AG08395 (cell line): ENCODE measurements at places on chromosomes 7 and 10.
A peak's percentile ranks its signal among the peaks of the same experiment; 100 is the strongest.

DNA sequence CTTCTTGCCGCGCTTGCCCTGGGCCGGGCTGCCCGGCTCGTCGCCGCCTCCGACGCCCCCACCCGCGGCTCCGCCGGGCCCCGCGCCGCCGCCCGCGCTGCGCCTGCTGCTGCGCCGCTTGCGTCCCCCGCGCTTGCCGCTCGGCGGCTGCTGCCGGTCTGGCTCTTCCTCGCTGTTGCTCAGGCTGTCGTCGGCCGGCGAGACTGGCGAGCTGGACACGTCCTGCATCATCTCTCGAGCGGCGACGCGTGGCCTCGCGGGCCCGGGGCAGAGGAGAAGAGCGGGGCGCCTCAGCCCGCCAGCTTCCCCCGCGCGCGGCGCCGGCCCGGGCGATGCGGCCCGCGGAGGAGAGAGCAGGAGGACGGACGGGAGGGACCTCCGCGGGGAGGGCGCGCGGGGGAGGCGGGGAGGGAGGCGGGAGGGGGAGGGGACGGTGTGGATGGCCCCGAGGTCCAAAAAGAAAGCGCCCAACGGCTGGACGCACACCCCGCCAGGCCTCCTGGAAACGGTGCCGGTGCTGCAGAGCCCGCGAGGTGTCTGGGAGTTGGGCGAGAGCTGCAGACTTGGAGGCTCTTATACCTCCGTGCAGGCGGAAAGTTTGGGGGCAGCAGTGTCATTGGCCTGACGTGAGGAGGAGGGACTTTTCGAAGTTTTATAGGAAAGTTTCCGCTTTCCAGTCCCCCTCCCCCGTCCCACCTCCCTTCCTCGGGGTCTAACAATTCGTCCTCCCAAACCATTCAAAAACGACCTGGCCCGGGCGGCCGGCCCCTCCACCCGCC, at the start of gene TWIST1:
Gene TWIST1, minus strand, starts transcription at position 546 of the 779 bp plus-strand sequence. Its CDS starts 315 bp downstream, at position 231.
- peak; percentile 92 for DNase-seq

GRCh38 chr7:24478137-24478655, 95.1 kb upstream of the PALS2 start:
- no peak for DNase-seq

DNA sequence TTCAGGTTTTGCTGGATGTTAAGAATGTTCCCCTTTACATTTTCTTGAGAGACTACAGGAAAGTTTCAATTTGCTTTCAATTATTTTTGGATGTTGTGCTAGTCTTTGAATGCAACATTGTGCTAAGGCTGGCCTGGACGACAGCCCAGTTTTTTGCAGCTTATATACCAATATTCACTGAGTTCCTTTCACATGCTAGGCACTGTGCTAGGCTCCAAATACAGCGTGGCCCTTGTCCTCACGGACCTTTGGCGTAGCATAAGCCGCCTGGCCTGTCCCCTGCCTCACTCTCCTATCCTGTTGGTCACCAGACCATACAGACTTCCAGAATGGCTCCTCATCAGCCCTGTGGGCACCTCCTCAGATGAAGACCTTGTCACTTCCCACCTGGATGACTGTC, 19.5 kb upstream of the HSPA12A start:
- DNase-seq, result no peak

GRCh38 chr7:110870926-110871325, 220.0 kb upstream of the LRRN3 start:
- DNase-seq, result no peak

- no peak for DNase-seq
Observed at GRCh38 chr10:16947069-16947468, 129.8 kb upstream of the RSU1 start.

GRCh38 chr10:69434926-69435325, 16.3 kb upstream of the TSPAN15 start:
- no peak for DNase-seq

GRCh38 chr7:157526913-157527634, 190.3 kb downstream of the DNAJB6 start:
- DNase-seq, result no peak

GRCh38 chr10:94046098-94046497, 52.4 kb downstream of the PLCE1 start:
- DNase-seq, result no peak

GRCh38 chr10:59072038-59072437, 104.4 kb upstream of the PHYHIPL start:
- DNase-seq, result no peak

DNA sequence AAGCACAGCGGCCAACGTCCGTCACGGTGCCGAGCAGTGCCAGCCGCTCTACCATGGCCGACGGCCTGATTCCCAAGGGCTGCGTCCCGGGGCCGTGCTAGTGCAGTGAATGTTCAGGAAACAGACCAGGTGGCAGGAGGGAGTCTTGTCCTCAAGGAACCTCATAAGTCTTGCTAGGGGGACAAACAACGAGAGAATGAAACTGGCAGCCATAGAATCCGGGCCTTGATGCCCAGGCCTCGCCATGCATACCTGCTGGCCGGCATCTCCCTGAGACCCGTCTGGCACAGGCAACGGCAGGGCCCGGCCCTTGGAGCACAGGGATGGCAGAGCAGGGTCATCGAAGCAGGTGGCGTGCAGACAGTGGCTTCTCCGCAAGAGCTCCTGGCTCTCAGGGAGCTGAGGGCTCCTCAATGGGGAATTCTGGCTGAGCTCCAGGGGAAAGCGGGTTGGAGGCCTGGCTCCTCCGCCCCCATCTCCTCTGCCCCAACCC, 58.8 kb downstream of the DIP2C start:
- no peak for DNase-seq

- no peak for DNase-seq
Observed at GRCh38 chr7:78675511-78675910, 778.0 kb downstream of the MAGI2 start.

DNA sequence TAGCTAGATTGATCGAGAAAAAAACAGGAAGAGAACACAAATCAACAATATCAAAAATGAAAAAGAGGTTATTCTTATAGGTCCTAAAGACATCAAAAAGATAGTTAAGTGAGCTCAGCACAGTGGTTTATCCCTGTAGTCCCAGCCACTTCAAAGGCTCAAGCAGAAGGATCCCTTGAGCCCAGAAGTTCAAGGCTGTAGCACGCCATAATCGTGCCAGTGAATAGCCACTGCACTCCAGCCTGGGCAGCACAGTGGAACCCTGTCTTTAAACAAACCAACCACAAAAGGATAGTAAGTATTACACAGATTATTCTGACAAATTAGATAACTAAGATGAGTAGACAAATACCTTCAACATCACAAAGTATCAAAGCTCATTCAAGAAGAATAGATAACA, 83.2 kb downstream of the HBP1 start:
- no peak for DNase-seq

- no peak for DNase-seq
Observed at GRCh38 chr7:116957874-116958273, 4.6 kb downstream of the ST7 start.

- DNase-seq, result no peak
Observed at GRCh38 chr10:100554902-100555301, 19.2 kb downstream of the HIF1AN start.

- DNase-seq, result no peak
Observed at GRCh38 chr7:108360058-108360800, 96.0 kb downstream of the NRCAM start.

GRCh38 chr7:28411876-28412662, at the start of gene CREB5:
TSS of gene CREB5 (plus strand) at chr7:28412518. CDS start at chr7:28412915, 397 bp downstream.
- no peak for DNase-seq

GRCh38 chr10:71970331-71970730, 6.1 kb downstream of the CHST3 start:
- DNase-seq, result no peak

- DNase-seq, result no peak
Observed at GRCh38 chr10:69636626-69637605, 6.9 kb downstream of the FAM241B start.

DNA sequence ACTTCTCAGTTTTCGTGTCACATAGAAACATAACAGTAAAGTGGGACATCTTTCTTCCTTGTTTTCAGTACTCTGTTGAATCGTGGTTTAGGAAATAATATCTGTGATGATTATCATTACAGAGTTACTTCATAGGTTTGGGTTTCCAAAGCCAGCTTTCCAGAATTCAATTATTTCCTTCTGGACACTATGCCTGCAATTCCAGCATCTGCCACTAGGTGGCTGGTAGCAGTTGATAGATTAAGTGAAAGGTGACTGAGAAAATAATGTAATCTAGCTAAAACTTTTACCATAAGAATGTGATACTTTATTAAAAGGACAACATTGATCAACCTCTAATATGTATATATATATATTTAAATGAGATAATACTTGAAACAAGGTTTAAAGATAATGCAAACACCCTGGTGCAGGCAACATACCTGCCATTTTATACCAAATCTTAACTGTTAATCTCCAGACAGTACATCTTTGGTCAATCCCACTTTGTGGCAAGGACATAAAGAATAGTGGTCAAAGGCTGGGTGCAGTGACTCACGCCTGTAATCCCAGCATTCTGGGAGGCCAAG, 102.6 kb downstream of the SH3PXD2A start:
- DNase-seq, result no peak

DNA sequence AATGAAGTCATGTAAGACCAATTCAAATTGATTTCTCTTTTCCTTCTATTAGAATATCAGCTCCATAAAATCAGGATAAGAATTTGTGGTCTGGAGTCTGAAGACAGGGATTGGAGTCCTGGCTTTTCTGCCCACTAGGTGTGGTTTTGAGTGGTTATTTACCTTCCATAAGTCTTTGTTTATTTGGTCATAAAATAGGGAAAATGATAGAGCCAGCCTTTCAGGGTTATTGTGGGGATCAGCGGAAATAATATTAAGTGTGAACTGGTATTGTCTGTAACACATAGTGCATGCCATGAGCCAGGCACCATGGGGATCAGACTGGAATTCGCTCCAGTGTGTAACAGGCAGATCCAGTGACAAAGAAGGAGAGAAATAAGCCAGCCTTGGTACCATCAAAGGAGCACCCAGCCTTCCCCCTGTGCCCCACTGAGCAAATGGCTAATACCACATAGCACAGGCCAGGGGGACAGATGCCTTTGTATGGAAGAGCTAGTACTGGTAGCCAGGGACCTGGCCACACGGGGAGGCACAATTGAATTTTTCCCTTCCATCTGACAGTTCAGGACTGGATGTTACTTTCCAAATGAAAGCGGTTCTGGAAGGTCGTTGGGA, 509.7 kb upstream of the PODXL start:
- no peak for DNase-seq
